ENCODE measurements at places on chromosomes 12 and 14.
A peak's percentile ranks its signal among the peaks of the same experiment; 100 is the strongest.

- DNase-seq = peak; percentile 54
Measured at GRCh38 chr12:5586201-5586600, 154.3 kb downstream of the NTF3 start.

GRCh38 chr12:88893801-88894200, 313.5 kb upstream of the KITLG start:
- DNase-seq = no peak

DNA sequence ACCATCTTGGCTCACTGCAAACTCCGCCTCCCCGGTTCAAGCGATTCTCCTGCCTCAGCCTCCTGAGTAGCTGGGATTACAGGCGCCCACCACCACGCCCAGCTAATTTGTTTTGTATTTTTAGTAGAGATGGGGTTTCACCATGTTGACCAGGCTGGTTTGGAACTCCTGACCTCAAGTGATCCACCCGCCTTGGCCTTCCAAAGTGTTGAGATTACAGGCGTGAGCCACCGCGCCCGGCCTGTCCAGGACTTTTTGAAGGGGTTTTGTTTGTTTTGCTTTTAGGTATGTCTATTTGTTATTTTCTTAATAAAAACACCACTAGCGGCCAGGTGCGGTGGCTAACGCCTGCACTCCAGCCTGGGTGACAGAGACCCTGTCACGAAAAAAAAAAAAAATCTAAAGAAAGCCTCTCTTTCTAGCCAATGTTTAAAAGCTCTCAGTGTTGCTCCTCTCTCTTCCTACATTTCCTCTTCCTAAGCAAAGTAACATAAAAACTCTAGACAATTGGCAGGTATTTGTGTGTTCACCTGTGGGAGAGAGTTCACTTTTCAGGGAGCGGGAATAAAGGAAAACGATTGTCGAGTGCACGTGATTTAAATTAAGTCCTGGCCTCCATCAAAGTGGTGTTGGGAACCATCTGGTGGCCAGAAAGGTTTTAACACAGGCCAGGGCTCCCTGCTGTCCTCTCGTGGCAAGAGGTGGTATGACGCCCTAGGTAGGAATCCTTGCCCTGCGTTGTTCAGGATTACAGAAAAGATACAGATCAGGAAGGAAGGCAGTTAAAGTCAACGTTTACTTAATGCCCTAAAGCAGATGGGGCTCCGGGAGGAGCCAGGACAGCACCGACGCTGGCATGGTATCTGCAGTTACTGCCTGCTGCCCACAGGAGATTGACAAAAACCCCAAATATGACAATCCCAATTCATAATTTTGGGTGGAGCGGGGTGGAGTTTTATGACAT, 36.2 kb upstream of the ATP23 start:
- peak; percentile 94 for DNase-seq

- no peak for DNase-seq
Measured at GRCh38 chr12:66446276-66446675, 144.0 kb downstream of the HELB start.

DNA sequence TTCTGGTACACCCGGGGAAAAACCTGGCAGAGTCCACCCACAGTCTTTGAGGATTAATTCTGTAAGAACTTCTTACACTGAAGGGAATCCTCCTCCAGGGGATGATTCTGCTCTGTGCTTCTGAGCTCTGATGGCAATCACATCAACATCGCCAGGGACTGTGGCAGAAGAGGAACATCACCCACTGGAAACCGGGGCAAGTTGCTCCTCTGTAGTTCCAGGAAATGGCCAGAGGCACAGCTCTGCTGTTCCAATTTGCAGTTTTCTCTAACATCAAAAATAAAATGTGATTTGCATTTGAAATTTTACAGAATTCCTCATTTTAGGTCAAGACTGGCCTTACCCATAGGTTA, 207.6 kb downstream of the DAD1 start:
- no peak for DNase-seq

GRCh38 chr12:69068448-69068847, 135.5 kb upstream of the CPM start:
- DNase-seq = peak; percentile 46

DNA sequence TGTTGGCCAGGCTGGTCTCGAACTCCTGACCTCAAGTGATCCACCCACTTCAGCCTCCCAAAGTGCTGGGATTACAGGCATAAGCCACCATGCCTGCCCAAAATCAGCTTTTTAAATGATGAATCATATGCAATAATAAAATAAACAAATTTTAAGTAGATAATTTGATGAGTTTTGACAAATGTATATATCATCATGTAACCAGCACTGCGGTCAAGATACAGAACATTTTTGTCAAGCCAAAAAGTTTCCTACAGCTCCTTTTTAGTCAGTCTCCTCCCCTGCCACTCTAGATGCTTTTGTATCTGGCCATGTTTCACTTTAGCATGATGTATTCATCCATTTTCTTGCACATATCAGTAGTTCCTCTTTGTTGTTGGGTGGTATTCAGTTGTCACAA, 17.2 kb downstream of the FRMD6 start:
- no peak for DNase-seq

GRCh38 chr12:113203852-113204760, 17.2 kb upstream of the TPCN1 start:
- DNase-seq = no peak

DNA sequence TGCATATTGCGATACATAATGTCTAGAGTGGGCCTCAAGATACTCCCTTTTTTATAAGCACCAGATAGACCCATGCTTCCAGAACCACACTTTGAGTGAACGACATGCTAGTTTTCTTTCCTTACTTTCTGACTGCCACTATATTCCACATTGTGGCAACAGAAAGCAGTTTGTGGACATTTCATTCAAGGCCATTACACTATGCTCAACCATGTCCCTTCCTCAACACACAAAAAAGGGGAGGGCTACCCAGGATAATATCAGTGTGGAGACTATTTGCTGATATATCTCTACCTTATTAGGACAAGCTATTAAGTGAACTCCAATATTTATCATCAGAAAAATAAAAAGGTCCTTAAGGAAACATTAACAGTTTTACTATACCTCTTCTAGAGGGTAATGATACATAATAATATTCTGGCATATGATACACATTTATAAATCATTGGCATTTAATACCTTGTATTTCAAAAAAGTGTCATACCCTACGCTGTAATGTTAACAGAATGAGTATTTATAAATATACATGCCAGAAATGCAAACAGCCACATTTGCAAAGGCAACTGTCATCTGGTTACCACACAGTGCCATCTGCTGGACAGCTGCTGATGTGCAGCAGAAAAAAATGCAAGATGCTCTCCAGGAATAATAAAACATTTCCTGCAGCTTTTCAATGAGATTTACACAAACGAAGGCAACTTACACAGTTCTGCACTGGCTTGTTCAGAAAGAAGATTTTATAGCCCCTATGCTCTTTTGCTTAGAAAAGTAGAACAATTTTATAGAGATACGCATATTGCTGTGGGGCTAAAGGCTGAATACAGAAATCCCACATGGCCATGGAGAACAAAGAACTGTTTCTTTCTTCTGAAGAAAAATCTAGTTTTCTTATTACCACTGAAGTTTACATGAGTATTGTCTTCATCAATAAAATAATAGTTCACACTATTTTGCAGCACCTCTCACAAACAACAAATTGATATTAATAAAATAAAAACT, 182.2 kb upstream of the GRIP1 start:
- peak; percentile 78 for DNase-seq

DNA sequence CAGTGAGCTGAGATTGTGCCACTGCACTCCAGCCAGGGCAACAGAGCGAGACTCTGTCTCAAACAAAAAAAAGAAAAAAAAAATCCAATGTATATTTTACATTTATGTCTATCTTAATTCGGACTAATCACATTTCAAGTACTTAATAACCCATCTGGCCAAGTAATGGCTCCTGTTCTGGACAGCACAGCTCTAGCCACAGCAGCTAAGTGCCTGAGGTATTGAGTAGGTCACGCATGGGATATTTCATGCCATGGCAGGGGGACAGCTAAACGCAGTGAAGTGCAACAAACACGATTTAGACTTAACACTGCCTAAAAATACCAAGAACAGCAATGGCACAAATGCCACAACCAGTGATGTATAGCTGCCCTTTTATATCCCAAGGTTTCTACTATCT, 8.0 kb downstream of the BAZ1A start:
- DNase-seq = no peak

- DNase-seq = no peak
Measured at GRCh38 chr14:92978229-92979021, 55.5 kb downstream of the CHGA start.
